RCC 7860 (cell line): ENCODE measurements at places on chromosomes 6 and 20.
A peak's percentile ranks its signal among the peaks of the same experiment; 100 is the strongest.

DNA sequence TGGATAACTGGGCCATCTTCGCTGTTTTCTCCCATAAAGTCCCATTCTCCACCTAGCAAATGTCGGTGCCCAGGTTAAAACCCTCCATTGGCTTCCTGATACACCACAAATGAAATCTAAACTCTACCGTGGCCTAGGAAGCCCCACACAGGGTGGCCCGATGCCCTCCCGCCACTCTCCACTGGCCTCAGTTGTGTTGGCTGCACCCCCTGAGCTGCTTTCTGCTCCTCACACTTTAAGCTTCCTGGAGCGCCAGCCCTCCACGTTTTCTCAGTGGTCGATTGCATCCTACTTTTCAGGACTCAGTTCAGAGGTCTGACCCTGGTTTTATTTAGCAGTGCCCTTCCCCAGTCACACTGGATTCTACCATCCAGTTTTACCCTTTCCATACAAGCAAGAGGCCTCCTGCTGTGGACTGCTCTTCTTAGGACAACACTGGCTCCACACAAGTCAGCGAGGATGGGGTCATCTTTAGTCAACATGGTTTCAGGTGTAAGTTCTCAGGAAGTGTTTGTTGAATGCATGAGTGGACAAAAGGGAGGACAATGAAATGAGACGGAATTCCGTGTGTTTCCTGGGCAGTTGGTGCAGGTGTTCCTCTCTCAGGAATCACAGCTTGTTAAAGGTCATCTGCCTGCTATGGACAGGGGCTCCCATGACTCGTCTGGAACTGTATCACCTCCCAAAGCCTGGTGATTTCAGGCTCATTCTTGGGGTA, 124.1 kb downstream of the SULF2 start:
- no peak for DNase-seq

DNA sequence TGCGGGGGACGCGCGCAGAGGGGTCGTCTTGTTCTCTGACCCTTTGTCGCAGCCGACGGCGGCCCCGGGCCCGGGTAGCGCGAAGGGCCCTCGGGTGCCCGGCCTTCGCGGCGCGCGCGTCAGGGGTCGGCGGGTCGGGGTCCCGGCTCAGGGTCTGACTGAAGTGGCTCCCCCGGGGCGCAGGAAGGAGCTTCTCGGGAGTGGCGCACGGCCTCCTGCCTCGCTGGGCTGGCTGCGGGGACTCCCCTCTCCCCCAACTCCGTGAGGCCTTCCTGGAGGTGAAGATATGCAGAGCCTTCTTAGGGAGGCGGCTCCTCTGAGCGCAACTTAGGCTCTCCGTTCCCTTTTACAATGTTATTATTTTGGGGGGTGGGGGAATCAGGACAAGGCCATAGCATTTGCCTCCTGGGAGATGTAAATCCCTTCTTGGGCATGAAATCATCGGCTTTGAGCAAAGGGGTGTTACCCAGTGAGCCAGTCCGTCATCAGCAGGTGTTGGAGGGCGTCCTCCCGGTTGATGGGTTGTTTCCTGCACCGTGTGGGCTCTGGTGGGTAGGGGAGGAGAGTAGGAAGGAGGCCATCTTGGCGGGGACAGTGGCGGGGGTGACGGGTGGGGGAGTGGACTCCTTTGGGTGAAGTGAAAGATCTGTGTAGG, 523 bp downstream of the CDS2 start:
- peak; percentile 9 for DNase-seq

DNA sequence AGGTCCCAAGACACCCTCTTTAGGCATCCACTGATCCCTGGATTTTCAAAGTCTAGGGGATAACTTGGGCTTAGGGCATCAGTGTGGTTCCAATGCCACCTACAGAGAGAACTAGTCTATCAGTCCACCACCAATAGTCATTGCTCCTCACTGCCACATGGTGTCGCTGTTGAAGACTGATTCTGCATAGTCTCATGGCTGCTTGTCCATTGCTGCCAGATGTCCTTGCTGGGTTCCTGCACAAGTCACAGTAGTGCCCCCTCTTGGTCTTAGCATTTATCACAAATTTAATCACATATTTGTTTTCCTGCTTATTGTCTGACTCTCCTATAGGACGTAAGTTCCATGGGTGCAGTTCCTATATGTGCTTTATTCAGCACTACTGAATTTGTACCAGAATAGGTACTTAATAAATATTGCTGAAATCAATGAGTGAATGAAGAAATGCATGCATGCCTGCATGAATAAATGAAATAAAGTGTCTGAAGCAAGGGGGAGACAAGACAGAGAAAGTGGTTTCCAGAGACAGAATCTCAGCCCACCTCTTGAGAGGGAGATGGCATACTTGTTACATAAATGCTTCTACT, 45.9 kb upstream of the RALY start:
- peak; percentile 47 for DNase-seq

GRCh38 chr20:48631114-48632016, 196.4 kb downstream of the PREX1 start:
- DNase-seq = no peak

DNA sequence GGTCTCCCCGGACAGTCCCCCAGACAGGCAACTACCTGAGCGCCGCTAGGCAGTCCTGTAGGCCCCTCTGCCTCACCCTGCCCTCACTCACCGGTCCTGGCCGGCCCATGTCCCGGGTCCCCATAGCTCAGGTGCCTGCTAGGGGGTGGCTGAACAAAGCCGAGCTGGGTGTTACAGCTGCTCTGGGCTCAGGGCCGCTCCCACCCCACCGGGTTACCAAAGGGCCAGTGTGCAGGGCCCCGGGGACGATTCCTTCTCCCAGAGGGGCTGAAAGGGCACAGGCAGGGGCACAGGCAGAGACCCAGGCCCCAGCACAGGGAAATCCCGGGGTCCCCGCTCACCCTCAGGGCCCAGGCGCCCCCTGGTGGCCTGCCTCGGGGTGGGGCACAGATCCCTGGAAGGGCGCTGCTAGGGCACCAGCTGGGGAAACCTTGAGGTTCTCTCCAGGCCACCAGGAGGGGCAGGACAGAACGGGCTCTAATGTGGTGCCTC, 118.4 kb downstream of the GRM4 start:
- no peak for DNase-seq

DNA sequence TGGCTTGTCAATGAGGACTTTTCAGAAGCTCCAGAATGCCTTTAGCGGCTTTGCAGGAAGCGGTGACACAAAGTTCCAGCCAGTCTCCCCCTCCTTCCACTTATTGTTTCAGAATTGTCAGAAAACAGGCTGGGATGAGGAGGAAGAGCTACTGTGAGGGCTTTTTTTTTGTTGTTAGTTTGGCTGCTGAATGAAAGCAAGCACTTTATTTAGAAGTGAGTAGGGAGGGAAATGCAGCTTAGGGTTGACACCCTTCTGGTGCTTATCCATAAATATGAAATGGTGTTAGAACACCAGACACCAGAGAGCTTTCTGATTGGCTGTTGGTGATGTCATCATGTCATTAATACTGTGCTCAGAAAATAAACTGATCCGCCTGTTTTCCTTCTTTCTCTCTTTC, 251.5 kb downstream of the SOX4 start:
- DNase-seq = no peak

GRCh38 chr6:44002593-44003344, 124.5 kb downstream of the MRPL14 start:
- peak; percentile 80 for DNase-seq

DNA sequence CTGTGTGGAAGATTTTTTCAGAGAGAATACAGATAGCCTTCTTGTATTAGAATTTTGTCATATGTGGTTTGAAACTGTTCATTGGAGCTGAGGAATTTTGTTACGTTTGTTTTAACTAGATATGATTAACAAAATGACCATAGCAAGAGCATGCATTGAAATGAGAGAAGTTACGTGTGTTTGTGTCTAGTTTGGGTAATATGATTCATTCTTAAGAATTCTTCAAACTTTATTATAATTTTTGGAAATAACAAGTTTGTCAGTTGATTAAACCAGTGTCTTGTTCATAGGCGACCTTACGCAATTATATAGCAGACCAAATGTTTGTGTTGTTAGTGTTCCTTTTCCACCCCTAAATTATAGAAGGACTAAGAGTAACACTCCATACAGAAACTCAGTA, 5.5 kb downstream of the GMNN start:
- DNase-seq = peak; percentile 30

DNA sequence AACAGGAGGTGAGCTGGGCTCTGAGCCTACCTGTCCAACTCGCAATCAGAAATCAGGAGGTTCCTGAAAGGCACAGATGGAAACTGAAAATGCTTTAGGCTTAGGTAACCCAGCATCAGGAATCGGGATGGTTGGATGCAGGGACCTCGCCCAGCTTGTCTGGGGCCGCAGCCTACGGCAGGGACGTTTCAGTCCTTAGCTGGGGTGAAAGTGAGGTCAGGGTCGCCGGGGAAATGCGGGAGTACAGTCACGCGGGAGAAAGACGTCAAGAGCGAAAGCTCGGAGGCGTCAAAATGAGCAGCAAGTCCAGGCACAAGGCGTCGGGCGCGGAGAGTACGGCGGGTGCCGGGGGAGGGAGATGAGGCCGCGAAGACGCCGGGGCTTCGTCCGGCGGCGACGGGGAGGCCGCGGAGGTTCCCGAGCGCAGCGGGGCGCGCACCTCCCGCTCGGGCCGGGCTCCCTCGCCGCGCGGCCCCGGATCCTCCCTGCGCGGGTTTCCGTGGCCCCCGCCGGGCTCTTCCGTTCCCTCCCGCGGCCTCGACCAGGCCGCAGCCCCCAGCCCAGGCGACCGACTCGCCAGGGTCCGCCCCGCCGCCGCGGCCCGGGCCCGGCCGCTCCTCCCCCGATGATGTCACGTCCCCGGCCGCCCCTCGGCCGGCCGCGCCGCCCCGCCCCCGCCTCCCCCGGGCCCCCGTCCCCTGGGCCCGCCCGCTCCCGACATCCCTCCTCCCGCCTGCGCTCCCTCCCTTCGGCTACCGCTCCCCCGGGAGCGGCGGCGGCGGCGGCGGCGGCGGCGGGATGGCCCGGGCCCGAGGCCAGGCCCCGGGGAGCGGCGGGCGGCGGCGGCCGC, at the start of gene EBF4:
EBF4 (plus strand) TSS at position 745 of the 850 bp plus-strand sequence. CDS start 866 bp downstream, outside the sequence.
- no peak for DNase-seq

DNA sequence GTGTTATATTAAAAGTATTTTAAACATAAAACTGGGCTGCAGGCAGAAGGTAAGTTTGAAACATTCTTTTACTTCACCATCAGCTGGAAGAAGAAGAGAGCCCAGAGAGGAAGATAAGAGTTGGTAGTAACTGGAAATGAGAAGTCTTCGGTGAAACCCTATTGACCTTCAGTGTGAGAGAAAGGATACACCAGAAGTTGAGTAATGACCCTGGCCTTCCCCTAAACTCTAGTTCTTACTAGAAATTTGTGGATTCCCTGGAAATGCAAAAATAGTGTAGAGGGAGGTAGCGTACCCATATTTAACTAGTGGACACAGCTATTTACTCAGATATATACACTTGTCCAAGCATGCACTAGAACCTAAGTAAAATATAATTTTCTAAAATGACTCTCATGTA, 8.0 kb upstream of the EPM2A start:
- no peak for DNase-seq

DNA sequence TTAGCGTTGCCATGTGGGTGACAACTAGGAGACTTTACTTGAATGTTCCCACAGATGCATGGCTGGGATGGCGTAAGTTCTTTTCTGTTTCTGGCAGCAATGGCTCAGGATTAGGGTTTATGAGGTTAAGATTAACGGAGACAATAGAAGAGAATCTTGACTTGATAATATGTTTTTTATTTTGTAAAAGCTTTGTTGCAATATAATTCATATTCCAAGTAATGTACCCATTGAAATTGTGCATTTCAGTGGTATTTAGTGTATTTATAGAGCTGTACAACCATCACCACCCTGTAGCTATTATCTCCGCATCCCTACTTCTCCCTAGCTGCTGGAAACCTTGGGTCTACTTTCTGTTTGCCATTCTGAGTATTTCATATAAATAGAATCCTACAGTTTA, 349.2 kb downstream of the UTRN start:
- DNase-seq = no peak

GRCh38 chr6:142946924-142947713, 2.1 kb upstream of the HIVEP2 start:
- peak; percentile 63 for DNase-seq

DNA sequence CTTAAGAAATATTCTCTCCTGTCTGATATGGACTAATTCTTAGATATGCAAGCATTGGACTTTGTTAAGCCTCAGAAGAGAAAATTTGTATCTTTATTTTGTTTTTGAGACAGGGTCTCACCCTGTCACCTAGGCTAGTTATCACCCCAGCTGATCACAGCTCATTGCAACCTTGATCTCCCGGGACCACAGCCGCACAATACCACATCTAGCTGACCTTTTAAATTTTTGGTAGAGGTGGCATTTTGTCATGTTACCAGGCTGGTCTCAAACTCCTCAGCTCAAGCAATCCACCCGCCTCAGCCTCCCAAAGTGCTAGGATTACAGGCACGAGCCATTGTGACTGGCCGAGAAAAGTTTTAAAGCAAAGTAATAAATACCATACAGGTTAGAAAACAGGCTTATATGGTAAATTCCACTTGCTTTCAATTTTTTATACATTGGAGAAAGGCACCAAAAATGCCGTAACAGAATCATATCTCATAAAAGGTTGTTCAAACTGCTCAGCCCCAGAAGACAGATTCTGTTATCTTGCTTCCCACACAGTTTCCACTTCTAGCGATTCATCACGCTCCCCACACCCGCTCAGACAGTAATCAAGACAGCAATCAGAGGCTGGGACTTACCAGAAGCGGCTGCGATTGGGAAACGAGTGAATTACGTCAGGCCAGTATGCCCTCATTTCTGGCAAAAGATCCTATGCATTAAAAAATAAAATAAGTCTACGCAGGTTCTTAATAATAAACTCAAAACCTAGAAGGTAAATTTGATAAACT, 13.8 kb downstream of the RNASET2 start:
- no peak for DNase-seq

GRCh38 chr6:7445885-7446461, 56.4 kb downstream of the RIOK1 start:
- no peak for DNase-seq

GRCh38 chr6:52055451-52055850, 32.0 kb downstream of the PKHD1 start:
- no peak for DNase-seq

DNA sequence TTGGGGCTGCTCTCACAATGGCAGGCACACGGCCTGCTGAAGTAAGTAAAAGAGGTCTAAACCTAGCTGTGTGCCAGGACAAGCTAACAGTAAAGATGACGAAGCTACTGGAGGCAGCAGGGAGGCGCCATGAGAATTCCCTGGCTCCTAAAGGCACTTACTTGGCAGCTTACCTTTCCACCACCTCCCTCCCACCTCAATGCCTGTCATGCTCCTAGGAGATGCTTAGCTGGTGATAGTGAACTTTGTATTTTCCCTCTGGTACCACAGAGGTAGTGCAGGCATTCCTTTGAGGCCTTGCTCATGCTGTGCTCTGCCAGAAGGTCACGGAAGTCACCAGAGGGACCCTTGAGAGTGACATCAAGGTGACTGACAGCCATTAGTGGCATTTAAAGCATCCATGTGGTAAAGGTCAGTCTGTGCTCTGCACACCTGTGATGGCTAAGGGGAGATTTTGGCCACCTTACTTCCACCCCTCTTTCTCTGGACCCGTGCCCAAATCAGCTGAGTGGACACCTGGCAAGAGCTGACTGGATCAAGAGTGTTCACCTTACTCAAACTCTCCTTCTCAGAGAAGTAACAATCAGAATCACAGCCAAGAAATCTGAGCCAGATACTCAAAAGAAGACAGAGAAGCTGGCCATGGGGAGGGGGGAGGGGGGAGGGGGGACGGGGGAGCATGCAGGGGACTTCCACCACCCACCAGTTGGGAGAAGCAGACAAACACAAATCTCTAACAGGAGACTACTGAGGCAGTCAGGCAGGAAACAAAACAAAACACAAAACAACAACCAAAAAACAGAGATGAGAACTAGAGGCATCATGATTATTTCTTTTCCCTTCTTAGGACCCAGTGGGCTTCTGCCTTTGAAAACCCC, 2.9 kb downstream of the FKBP1A start:
- no peak for DNase-seq

- peak; percentile 8 for DNase-seq
Measured at GRCh38 chr6:146358431-146359046, 185.1 kb upstream of the RAB32 start.
